Lung (tissue), 17 donors: ENCODE measurements at places on chromosomes 16 and 17.

GRCh38 chr16:54585998-54586340 is 299.4 kb upstream of the IRX3 start:
- no peak for DNase-seq

- peak; percentile 13 for DNase-seq
These were observed 1.1 kb downstream of the RARA start for GRCh38 chr17:40309949-40310510.

DNA sequence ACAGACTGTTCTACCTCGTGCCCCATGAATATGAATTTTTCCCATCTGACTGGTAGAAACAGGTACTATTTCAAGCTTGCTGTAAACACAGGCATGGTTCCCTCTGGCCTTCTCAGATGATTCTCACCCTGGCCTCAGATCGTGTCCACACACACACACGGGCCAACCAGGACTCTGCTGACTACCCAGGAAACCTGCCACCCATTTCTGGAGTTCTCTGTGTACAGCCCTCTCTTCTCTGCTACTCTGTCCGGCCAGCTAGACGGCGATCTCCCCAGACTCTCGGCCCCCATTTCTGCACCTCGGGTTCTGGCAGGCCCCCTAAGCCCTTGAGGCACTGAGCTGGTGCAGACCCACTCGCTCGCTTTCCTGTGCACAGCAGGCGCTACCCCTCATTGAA is 31.2 kb downstream of the RPA1 start:
- DNase-seq = no peak

DNA sequence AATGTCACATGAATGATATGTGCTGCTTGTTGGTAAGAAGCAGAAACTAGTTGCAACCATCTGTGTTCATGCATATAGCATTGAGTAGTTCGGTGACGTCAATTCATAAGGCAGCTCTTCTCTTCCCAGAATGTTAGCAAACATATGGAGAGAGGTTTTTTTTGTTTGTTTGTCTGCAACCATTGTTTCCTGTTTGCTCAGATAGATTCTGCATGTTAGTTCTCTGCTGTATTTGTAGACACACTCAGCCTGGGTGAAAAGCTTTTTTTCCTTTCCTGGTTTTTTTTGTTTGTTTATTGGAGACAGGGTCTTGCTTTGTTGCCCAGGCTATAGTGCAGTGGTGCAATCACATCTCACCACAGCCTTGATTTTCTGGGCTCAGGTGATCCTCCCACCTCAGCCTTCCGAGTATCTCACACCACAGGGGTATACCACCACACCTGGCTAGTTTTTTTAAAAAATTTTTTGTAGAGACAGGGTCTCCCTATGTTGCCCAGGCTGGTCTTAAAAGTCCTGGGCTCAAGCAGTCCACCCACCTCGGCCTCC is 16.7 kb downstream of the WSB1 start:
- no peak for DNase-seq

DNA sequence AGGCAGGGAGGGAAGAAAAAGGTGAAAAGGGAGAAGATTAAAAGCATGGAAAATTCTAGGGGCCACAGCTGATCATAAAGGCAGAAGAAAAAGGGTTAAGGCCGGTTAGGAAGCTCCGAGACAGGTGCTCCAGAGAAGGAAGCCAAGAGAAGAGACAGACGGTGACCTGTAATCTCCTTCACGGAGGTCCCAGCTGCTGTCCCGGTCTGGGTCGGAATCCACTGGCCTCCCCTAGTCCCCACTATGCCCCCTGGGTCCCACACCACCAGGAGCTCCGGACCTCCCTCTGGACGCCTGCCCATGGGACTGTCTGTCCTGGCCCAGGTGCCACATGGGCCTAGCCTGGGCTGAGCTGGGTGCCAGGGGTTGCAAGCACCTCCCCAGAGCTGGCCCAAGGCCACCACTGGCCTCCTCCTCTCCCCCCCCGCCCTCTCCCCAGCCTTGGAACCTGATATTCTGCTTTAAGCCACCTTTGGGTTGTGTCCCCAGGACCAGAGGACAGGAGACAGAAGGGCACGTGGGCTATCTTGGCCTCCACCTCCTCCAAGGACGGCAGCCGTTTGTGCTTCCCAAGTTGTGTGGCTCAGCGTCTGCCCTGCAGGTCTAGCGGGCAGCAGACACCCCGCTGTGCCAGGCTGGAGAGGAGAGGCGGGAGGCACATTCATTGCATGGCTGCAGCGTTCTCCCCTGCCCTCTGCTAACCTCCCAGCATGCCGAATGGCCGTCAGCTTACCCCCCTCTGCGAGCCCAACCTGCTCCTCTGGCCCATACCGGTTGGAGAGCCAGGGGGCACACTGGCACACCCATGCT is 102.4 kb downstream of the ENGASE start:
- DNase-seq = no peak

- no peak for DNase-seq
These were observed 33.8 kb downstream of the EPN2 start for GRCh38 chr17:19270704-19271611.

DNA sequence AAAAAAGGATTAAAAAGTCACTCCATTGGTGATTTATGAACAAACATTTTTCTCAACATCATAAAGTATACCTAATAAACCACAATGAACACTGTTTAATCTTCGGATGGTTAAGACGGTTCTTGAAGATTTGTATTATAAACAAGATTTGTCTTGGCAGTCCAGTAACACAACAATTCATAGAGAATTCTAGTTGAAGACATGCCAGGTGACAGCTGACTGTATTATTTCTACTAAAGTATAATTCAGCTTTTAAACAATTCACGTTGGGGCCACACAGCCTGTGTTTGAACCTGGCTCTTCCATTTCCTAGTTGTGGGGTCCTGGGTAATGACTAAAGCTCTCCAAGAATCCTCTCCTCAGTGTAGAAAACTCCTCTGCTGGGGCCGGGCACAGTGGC is 22.0 kb downstream of the STX8 start:
- DNase-seq = no peak

DNA sequence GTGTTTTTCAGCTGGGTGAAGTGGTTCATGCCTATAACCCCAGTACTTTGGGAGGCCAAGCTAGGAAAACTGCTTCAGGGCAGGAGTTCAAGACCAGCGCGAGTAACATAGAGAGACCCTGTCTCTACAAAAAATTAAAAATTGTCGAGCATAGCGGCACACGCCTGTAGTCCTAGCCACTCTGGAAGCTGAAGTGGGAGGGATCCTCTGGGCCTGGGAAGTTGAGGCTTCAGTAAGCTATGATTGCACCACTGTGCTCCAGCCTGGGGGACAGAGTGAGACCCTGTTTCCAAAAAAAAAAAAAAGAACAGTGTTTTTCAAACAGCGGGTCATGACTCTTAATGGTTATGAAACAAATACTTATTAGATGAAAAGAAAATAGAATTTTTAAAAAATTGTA is 2.3 kb upstream of the CYTH1 start:
- no peak for DNase-seq

GRCh38 chr16:10609402-10609774 is 29.0 kb upstream of the EMP2 start:
- no peak for DNase-seq

DNA sequence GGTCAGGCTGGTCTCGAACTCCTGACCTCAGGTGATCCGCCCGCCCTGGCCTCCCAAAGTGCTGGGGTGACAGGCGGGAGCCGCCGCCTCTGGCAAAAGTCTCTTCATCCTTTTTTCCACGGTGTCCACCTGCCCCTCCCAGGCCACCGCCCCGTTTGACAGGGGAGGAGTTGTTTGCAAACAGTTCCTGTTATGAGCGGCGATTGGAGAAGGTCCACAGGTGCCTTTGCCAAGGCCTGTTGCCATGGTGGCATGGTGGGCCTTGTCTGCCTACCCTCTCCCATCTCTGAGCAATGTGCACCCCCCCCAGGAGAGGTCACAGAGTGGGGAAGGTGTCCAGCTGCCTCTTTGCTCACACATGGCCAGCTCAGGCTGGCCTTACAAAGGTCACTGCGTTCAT is 16.0 kb upstream of the RAP1GAP2 start:
- no peak for DNase-seq

DNA sequence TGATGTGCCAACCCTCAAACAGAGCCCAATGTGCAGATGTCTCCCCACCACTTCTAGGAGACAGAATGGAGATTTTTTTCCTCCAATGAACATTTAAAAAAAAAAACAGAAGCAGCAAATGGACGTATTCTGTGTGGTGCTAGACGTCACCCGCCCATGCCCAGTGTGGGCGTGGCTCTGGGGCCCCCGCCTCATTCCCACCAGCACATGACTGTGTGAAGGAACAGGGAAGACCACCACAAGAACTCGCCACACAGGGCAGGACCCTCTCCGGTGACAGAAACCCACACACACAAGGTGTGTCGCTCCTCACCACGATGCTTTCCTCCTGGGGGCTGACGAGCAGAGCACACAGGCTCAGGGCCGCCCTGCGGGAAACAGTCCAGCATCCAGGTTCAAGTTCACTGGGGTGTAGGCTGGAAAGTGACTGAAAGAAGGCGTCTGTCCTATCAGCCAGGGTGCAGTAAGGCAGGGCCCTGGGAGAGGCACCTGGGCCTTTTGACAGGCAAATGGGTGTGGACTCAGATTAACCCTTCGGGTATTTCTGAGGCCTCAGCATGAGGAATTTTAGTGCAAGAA is 53.5 kb downstream of the KLHDC4 start:
- no peak for DNase-seq

DNA sequence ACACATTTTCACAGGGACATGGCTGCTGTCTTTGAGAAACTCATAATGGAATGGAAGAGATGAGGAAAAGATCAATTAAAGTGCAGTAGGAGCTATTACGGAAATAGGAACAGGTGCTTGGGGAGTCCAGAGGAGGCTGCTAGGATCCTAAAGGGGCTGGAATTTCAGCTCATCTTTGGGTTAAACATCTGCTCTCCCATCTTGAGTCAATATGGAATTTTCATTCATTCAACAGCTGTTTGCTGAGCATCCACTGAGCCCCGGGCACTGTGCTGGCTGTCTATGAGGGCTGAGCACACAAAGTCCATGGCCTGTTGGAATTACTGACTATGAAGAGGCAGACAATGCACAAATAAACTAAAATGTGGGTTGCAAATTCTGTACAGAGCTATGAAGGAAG is 47.9 kb downstream of the ASIC2 start:
- no peak for DNase-seq

DNA sequence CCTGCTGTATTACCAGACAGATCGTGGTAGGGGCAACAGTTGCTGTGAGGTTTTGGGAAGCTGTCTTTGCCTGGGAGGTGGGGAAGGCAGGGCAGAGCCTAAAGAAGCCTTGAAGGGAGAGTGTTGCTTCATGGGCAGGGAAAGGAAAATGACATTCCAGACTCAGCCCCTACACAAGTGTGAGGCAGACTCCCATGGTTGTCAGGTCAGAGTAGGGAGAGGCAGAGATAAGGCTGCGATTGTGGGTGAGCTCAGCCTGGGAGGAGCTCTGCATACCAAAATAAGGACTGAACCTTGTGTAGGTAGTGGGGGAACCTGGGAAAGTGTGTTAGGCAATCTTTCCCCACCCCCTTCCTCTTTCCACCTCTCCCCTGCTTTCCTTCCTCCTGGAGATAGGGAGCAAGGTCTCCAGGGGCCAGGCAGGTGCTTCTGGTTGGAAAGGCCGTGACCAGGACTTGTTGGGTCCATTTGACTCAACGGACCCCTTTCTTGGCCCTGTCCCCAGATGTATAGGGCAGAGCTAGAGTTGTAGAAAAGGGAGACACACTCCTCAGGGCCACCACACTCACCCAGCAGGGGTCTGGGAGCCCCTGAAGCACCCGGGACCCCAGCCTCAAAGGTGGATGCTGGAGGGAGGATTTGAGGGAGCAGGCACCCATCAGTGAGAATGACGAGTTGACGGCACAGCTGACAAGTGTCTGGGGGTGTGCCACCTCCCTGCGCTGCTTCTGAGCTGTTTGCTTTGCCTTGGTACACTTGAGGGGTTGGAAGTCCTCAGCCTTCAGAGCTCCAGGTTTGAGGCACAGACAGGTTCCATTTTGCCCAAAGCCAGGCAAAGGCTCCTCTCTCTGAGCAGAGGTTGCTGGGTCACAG is 18.5 kb upstream of the TOB1 start:
- DNase-seq = peak; percentile 59

DNA sequence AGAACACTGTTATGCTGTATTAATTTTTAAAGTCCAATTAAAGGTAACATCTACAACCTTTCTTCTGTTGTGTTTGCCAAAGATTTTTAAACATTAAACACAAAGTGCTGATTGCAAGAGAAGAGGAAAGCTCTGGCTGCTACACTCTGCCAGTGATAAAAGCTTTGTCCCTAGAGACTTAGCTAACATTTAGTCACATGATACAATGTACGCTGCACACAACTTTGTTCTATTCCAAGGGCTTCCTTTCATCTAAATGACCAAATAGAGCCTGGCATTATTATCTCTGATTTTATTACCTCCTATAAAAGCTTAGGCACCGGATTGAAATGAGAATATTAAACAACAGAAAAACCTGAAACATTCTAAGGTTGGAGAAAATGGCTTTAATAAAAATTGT is 388.7 kb upstream of the PMFBP1 start:
- DNase-seq = peak; percentile 6
